Left lobe of liver (tissue), 2 donors: ENCODE measurements at places on chromosomes 7 and 10.

GRCh38 chr7:156002362-156003066, 190.3 kb upstream of the SHH start:
- DNase-seq = no peak

DNA sequence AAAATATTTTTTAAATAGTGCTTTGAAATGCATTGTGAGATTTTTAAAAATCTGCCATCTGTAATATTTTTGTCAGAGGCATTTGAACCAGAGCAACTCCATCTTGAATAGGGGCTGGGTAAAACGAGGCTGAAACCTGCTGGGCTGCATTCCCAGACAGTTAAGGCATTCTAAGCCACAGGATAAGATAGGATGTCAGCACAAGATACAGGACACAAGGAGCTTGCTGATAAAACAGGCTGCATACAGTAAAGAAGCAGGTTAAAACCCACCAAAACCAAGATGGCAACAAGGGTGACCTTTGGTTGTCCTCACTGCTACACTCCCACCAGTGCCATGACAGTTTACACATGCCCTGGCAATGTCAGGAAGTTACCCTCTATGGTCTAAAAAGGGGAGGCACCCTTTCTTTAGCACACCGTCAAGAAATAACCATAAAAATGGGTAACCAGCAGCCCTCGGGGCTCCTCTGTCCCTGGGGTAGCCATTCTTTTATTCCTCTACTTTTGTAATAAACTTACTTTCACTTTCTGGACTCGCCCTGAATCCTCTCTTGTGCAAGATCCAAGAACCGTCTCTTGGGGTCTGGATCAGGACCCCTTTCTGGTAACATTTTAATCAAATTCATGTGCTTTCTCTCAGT, 273.7 kb downstream of the SEMA3D start:
- no peak for DNase-seq

DNA sequence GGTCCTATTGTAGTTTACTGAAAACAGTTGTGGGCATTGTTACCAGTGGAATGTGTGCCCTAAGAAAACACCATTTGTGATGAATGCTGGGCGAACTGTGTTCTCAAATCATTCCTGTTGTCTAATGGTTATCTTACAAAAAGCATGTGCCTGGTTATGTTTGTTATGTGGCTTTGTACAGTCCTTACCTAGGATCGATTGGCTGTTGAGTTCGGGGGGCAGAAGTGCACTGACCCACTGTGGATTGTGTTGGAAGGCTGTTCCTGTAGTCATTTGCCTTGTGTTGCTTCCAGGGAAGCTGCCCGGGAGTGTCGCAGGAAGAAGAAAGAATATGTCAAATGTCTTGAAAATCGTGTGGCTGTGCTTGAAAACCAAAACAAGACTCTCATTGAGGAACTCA, 84.3 kb downstream of the CREM start:
- DNase-seq = no peak

- no peak for DNase-seq
Observed at GRCh38 chr10:22230158-22230833, 12.5 kb upstream of the EBLN1 start.

DNA sequence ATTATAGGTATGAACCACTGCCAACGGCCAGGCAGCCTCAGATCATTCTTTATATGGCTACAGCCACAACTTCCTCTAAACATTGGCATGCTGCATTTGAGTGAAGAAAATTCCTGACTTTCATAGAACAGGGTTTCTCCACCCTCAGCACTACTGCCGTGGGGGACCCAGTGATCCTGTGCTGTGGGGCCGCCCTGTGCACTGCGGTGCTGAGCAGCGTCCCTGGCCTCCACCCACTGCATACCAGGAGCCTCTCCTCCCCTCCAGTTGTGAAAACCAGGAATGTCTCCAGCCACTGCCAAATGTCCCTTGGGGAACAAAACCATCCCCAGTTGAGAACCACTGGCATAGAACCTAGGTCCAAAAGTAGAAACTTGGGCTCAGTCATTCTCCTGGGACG, 15.8 kb downstream of the CNPY1 start:
- DNase-seq = no peak

- no peak for DNase-seq
Observed at GRCh38 chr7:120951826-120952225, 1.2 kb downstream of the ING3 start.

GRCh38 chr7:4226524-4226882, 455.6 kb upstream of the FOXK1 start:
- DNase-seq = no peak

- no peak for DNase-seq
Observed at GRCh38 chr10:28754930-28755718, 77.8 kb downstream of the BAMBI start.

DNA sequence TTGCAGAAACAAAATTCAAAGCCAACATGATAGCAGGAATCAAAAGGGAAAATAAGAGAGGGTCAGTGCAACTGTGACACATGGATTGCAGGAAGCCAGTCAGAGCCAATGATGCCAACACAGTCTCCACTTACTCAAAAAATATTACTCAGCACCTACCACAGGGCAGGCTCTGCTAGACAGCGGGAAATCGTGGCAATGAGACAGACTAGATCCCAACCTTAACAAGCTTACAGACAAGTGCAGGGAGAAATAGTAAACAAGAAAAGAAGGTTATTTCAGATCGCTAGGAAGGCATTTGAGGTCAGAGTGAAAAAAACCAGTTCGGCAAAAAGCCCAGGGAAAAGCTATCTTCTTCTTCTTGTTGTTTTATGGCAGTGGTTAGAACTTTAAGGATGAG, 45.2 kb upstream of the NPFFR1 start:
- no peak for DNase-seq

DNA sequence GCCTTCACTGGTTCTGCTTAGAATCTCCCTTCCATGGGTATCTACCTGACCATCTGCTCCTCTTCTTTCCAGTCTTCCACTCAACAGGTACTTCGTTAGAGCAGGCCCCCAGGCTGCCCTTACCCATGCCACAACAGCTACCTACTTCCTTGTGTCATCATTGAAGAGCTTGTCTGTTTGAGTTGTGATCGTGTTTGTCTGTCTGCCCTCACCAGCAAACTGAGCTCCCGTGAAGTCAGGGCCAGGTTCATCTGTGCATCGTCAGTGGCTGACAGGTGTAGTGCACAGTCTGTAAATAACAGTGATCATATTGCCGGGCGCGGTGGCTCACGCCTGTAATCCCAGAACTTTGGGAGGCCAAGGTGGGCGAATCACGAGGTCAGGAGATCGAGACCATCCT, 5.0 kb downstream of the NIPSNAP2 start:
- DNase-seq = no peak

DNA sequence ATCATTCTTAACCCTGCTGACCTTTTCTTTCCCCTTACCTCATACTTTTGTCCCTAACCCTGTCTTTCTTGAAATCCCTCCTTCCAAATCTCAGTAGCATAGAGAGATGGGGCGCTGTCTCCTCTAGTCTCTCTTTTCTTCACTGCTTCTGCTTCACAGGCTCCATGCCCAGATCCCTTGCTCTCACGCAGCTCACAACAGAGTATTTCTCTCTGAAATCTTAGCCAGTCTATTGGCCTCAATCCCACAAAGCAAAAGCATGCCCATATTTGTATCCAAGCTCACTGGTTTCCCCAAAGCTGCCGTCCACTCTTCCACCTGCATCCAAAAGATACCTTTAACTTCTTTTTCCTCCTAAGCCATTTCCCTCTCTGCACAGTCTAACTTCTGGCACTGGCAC, 526.8 kb downstream of the PLXDC2 start:
- DNase-seq = no peak

DNA sequence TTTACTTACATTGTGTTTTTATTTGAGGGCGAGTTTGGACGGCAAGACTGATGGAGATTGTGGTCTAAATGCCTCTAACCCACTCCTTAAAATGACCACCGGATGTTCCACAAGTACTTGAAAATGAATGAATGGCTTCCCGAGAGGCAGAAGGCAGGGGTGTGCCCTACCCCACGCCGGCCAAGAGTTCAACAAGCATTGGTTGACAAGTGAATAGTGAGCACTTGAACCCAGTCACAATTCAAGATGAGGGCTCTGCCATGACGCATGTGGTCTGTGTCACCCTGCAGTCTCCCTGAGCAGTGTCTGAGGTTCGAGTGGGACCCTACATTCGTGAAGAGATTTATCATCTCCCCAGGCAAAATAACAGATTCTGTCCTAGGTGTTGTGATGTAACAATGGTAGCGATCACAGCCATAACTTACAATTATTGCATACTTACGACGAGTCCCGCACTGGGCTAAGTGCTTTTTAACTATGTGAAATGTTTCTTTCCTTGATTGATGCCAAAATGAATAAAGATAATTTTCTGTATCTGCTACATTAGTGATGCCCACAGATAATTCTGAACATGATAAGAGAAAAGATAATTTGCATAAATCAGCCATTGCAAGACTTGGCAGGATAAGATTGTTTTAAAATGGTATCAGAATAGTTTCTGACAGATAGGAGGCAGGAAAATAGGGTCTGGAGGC, 305.4 kb downstream of the WDR37 start:
- DNase-seq = peak; percentile 21

DNA sequence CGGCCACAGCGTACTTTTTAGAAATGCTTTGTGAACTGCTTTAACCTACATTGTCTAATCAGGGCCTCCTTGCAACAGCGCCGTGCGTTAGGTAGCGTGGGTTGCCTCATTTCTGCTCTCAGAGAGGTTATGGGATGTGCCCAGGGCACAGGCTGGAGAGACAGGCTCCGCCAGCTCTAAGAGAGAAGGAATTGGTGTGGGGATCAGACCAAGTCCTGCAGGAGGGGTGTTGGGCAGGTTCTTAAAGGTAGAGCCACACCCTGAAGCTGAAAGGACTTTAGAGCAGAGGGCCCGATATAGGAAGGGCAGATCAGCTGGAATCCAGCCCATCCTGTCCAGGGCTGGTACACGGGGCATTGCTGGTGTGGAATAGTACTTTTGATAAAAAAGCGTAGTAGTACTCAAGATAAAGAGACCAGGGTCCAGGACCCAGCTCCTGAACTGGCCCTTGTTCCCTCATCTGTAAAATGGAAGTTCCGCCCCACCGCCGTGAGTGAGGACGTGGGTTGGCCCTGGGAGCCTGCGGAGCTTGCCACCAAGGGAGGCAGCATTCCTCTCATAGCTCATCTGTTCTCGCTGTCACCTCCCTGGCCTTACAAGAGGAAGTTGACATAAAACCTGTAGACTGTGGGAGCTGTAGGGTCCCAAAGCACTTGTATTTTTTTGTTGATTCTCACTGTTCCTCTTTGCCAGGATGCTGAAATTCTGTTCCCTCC, 37.2 kb downstream of the TMEM120A start:
- no peak for DNase-seq

DNA sequence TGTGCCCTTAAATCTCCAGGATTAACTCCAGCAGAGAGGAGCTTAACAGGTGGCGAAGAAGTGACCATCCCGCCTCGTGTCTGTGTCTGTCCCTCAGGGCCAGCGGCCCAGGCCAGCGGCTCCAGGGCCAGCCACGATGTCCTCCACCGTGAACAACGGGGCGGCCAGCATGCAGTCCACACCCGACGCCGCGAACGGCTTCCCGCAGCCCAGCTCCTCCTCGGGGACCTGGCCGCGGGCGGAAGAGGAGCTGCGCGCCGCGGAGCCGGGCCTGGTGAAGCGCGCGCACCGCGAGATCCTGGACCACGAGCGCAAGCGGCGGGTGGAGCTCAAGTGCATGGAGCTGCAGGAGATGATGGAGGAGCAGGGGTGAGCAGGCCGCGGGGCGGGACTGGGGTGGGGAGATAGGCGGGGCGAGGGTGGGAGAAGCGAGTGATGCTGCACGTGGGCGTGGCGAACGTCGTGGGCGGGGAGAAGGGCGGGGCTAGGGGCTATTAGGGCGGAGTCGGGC, 33.3 kb downstream of the SRRM3 start:
- DNase-seq = peak; percentile 52

DNA sequence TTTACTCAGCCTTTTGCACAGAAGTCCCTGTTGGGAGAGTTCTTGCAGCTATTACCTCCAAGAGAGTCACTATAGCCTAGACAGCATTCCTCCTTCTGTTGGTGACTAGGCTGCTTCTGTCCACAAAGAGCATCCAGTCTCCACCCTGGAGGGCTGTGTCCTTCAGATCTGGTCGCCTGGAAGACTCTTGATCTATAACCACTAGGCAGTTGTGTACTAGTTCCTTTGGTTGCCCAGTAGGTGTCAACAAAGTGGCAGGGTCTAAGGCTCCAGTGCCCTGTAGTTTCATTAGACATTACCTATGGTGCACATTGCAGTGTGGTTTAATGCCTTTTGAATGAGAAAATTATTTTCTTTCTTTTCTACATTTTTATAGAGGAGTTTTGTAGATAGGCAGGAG, 11.3 kb upstream of the AKR1C2 start:
- DNase-seq = no peak
